GM12878 (cell line): ENCODE measurements at places on chromosomes 5 and 9. TPM values are rescaled to one million over a fixed set of nuclear protein-coding genes. Genes with fewer than 3 reads are reported as not detected.

LIX1 gene
- 0.05 TPM in 1 of 2 replicates, not detected in the other for polyA plus RNA-seq

CDKN2B-AS1 gene
- polyA plus RNA-seq: 0.67 and 0.88 TPM in 2 replicates

IL13 gene
- polyA plus RNA-seq: 0.15 TPM in 1 of 2 replicates, not detected in the other

CARD9 gene
- polyA plus RNA-seq: 1.3 and 1.8 TPM in 2 replicates

ACOT12 gene
- polyA plus RNA-seq: not detected in 2 replicates

TERT gene
- 4.3 and 6.5 TPM in 2 replicates for polyA plus RNA-seq

TAF11L4 gene
- polyA plus RNA-seq: not detected in 2 replicates

SLC22A4 gene
- polyA plus RNA-seq: 0.32 TPM in 1 of 2 replicates, not detected in the other

FRRS1L gene
- not detected in 2 replicates for polyA plus RNA-seq

KCNN2 gene
- polyA plus RNA-seq: 0.21 and 0.36 TPM in 2 replicates

TAL2 gene
- 0.20 and 0.21 TPM in 2 replicates for polyA plus RNA-seq

ARHGEF28 gene
- polyA plus RNA-seq: 0.38 and 0.60 TPM in 2 replicates

GFPT2 gene
- 0.14 and 0.19 TPM in 2 replicates for polyA plus RNA-seq

ORM2 gene
- not detected in 2 replicates for polyA plus RNA-seq

SLC45A2 gene
- polyA plus RNA-seq: not detected in 2 replicates

TNC gene
- polyA plus RNA-seq: 0.09 and 0.17 TPM in 2 replicates

ANKHD1 gene
- 62.1 and 76.1 TPM in 2 replicates for polyA plus RNA-seq

PGM5 gene
- not detected in 2 replicates for polyA plus RNA-seq

TSSK1B gene
- polyA plus RNA-seq: not detected in 2 replicates

MYMK gene
- not detected in 2 replicates for polyA plus RNA-seq

PRRX2 gene
- not detected in 2 replicates for polyA plus RNA-seq

C5orf58 gene
- 0.13 TPM in 1 of 2 replicates, not detected in the other for polyA plus RNA-seq

TMOD1 gene
- 42.7 and 44.1 TPM in 2 replicates for polyA plus RNA-seq

LCN9 gene
- not detected in 2 replicates for polyA plus RNA-seq

JAK2 gene
- polyA plus RNA-seq: 12.6 and 15.1 TPM in 2 replicates

IL7R gene
- 0.62 and 1.6 TPM in 2 replicates for polyA plus RNA-seq

ITGA2 gene
- polyA plus RNA-seq: not detected in 2 replicates

DPYSL3 gene
- 0.08 and 0.09 TPM in 2 replicates for polyA plus RNA-seq

CATSPER3 gene
- not detected in 2 replicates for polyA plus RNA-seq

ARL10 gene
- polyA plus RNA-seq: 0.85 and 1.3 TPM in 2 replicates

GZMA gene
- polyA plus RNA-seq: not detected in 2 replicates

PCDHA12 gene
- not detected in 2 replicates for polyA plus RNA-seq

TGFBI gene
- polyA plus RNA-seq: 0.89 and 1.8 TPM in 2 replicates

PCA3 gene
- polyA plus RNA-seq: not detected in 2 replicates

IFNA13 gene
- polyA plus RNA-seq: not detected in 2 replicates

OR1Q1 gene
- not detected in 2 replicates for polyA plus RNA-seq

DNAJC21 gene
- polyA plus RNA-seq: 11.0 and 11.6 TPM in 2 replicates

GABRA1 gene
- polyA plus RNA-seq: not detected in 2 replicates

CMYA5 gene
- polyA plus RNA-seq: 0.05 TPM in 1 of 2 replicates, not detected in the other

GGTA1 gene
- polyA plus RNA-seq: 0.17 TPM in 1 of 2 replicates, not detected in the other

SLC6A19 gene
- not detected in 2 replicates for polyA plus RNA-seq

SEMA4D gene
- 39.5 and 44.1 TPM in 2 replicates for polyA plus RNA-seq

ANKRA2 gene
- 32.6 and 32.7 TPM in 2 replicates for polyA plus RNA-seq

IFNK gene
- polyA plus RNA-seq: not detected in 2 replicates

FGFR4 gene
- polyA plus RNA-seq: 0.28 and 0.52 TPM in 2 replicates

GRM6 gene
- not detected in 2 replicates for polyA plus RNA-seq

LCN15 gene
- polyA plus RNA-seq: 0.50 and 0.67 TPM in 2 replicates

PCDHA9 gene
- 0.03 TPM in 1 of 2 replicates, not detected in the other for polyA plus RNA-seq

CDK9 gene
- polyA plus RNA-seq: 79.6 and 80.9 TPM in 2 replicates

RFX3 gene
- 6.9 and 7.1 TPM in 2 replicates for polyA plus RNA-seq

DTWD2 gene
- polyA plus RNA-seq: 5.1 and 7.3 TPM in 2 replicates

ASTN2 gene
- 13.5 and 15.7 TPM in 2 replicates for polyA plus RNA-seq

CDH9 gene
- not detected in 2 replicates for polyA plus RNA-seq

KIF12 gene
- polyA plus RNA-seq: not detected in 2 replicates

RAB3C gene
- not detected in 2 replicates for polyA plus RNA-seq

N4BP3 gene
- polyA plus RNA-seq: 3.4 and 3.7 TPM in 2 replicates

C9 gene
- not detected in 2 replicates for polyA plus RNA-seq
